OCI-M1 (cell line): ENCODE measurements at places on chromosomes 5 and 9.

DNA sequence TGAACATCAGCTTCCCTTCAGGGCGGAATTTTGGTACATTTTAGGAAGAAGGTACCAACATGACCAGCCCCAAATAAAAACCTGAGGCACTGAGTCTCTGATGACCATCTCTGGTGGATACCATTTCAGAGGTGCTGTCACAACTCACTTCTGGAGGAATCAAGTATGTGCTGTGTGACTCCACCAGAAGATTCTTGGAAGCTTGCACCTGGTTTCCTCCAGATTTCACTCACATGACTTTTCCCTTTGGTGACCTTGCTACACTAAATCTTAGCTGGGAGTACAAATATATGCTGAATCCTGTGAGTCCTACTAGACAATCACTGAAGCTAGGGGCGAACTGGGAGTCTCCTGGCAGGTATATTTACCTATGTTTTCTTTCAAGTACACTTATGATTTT is 28.5 kb downstream of the ECPAS start:
- DNase-seq, result no peak

GRCh38 chr9:105854026-105854782 is 159.9 kb downstream of the TMEM38B start:
- DNase-seq, result no peak

DNA sequence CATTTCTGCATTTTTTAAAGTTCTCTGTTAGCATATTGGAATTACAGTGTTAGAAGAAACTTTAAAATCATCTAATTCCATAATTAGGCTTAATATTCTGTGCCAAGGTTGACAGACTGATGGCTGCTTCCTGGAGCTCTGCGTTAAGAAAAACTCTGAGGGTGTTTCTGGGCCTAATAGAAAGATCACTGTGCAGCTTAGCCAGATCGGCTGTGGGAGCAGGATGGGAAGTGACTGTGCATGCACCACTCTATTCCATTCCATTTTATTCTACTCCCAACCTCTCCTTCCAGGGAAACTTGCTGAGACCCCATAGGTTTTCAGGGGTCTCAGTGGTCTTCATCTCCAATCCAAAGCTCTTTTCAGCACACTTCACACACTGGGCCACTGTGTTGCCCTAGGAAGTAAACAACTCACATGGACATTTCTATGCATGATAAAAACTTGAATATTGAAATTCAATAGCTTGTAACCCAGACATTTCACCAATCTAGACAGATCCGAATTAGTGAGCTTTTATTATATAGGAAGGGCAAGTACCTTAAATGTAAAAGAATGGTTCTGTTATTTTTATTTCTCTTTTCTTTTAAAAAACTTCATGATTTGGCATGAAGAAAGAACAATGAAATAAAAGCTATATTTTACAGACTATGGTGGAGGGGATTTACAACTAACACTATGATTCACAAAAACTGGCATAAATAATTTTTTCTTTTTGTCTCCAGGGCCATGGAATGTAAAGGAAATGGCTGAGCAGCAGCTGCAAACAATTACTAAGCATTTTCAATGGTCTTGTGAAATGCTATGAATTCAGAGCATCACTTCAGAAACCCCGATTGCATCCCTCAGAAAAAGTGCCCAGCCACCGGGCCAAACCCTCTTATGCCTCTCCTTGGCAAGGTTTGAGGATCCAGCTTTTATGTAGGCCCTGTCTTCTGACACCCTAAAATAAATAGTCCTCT is 51.4 kb upstream of the DAB2 start:
- DNase-seq, result no peak

DNA sequence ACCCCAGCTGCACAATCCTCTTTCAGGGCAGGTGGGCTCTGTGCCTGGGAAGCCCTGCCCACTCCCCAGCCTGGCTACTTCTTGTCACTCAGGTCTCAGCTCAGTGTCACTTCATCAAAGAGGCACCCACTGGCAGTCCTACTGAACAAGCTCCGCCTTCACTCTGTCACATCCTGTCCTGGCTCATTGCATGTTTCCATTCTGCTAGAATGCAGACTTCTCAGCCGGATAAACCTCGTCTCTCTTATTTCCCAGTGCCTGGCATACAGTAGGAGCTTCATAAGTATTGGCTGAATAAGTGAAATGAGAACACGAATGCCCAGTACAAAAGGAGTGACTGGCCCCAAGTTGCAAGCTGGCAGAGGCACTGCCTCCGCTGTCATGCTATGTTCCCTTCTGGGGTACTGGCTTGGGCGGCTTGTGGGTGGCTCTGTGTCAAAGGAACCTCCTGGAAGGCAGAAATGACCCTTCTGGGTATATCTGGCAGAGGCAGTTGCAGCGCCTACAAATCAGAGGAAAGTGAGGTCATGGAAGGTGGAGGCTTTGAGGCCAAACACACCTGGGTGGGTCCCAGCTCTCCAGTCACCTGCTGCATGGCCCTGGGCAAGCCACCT is 98.3 kb upstream of the PHYKPL start:
- DNase-seq, result no peak

- DNase-seq, result no peak
Observed at GRCh38 chr5:11904265-11904906, at the start of gene CTNND2. Gene CTNND2 (minus strand): TSS chr5:11904446. CDS start chr5:11903853, 593 bp downstream.

DNA sequence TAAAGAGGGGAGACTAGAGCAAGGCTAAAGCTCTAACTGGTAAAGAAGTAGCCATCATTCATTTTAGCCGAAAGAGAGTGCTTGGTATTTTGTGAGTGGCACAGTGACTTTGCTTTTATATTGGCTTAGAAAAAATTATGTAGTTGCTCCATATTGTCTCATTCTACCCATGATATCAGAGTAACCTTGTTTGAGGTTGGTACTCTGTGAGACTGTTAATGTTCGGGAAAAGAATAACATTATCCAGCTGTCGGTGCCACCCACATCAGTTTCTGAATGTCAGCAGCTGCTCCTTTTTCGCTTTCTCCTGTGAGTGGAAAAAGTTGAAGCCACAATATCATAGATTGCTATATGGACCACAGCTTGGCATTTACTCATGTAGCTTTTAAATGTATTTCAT is 376.4 kb upstream of the KCNN2 start:
- no peak for DNase-seq

- peak; percentile 87 for DNase-seq
Observed at GRCh38 chr5:68369457-68370125, 154.0 kb downstream of the PIK3R1 start.

DNA sequence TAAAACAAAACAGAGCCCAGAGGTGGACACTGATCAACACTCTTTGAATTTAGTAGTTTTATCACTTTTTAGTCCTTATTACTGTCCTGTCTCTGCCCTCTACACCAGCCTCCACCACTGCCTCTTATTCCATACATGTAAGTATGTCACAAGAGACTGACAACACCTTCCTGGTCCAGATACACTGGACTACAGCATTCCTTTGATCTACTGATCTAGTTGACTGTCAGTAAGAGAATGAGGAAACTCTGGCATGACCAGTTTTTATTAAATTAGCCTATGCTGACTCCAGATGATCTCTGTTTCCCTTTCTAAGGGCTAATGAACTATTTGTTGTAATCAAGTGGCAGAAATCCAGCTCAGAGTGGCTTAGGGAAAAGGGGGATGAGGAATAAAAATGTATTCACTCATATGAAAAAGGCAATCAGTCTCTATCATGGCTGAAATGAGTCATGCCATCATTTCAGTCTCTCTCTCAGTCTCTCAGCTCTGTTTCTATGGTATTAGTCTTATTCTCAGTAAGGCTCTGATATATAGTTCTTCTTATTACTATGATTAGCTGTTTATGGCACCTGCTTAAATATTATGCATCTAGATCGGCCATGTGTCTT is 5.5 kb downstream of the ARHGEF37 start:
- no peak for DNase-seq

DNA sequence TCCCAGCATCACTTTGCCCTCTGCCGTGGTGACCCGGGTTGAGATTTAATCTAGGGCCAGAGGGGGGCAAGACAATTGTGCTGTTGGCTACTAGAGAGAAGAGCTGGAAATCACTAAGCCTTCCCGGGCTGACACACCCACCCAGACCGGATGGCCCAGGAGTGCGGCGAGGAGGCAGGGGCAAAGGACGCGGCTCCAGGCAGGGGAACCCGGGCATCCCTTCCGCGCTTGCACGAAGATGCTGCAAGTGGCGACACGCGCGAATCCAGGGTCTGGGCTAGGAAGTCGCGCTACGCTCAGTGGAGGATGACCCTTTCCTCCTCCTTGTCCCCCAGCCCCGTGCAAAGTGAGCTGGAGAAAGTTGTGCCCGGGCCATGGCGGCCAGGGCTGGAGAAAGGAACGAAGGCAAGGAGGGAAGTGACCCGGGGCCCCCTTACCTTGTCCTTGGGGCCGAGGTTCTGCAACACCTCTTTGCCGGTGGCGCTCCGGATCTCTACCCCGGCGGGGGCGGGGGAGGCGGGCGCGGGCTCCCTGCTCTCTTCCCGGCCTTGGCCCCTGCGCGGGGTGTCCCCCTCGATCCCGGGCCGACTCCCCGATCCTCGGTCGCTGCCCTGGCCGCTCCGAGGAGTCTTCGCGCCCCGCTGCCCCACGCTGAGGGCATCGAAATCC is 693 bp downstream of the DPYSL3 start:
- DNase-seq, result no peak

DNA sequence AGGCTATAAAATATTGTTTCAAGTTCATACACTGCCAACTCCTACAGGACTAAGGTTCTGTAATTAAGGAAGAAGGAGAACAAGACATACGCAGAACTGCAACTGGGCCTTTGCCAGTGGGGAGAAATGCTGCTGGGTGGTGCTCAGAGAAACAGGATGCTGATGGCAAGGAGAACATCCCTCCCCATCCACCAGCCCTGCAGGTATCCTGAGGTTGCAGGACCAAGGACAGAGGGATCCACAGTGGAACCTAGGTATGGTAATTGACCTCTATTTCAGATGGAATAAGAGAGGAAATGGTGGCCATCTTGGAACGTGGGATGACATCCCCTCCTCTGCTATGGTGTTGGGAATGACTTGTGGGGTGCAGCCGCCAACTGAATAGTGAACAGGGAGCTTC is 206.3 kb upstream of the S1PR3 start:
- DNase-seq, result no peak

DNA sequence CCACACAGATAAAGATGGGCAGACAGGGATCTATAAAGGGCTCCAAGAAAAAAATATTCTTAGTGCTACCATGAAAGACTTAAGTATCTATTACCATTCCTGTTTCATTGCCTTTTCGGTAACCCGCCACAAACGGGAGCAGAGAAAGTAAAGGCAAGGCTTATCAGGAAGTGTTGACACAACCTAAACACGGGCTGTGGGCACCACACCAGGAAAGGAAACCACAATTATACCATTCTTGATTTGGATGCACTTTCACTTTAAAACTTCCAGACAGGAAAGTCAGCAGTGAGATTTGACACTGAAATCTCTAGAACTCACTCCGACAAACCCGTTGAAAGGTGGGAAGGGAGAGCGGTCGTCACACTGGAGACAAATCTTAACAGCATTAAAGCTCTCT is 6.5 kb downstream of the TLE1 start:
- DNase-seq, result peak; percentile 16

- no peak for DNase-seq
Observed at GRCh38 chr9:70081120-70081495, 37.5 kb downstream of the MAMDC2 start.

DNA sequence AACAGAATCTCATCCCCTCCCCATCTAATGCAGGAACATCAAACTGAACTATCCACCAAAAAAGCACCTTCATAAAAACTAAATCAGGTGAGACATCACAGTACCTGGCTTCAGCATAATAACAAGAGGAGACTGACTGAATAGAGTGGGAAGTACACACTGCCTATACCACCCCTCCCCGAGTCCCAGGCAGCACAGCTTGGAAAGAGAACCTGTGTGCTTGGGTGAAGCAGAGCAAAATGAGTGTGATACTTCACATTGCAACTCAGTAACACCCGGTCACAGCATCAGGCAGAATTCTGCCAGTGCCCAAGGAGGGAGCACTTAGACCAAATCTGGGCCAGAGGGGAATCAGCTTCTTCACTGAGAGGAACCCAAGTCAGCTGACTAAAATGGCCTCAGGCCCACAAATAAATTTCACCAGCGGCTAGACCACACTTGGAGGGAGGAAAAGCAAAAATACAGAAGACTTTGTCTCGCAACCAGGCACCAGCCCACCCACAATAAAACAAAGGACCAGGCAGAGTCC is 69.3 kb upstream of the OR2K2 start:
- no peak for DNase-seq

DNA sequence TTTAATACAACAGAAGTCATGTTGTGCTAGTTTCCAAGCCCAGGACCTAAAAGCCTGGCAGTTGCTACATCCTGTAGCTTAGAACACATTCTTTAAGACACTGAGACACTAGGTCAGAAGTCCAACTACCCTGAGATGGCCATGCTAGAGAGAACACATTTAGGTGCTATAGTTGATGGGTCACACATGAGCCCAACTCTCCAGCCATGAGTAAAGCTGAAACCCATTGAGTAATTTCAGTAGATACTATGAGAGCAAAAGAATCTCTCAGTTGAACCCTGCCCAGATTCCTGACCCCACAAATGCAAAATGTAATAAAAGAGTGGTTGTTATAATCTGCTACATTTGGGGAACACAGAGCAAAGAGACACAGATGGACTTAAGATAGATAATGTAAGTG is 164.4 kb downstream of the SEMA5A start:
- DNase-seq, result no peak

DNA sequence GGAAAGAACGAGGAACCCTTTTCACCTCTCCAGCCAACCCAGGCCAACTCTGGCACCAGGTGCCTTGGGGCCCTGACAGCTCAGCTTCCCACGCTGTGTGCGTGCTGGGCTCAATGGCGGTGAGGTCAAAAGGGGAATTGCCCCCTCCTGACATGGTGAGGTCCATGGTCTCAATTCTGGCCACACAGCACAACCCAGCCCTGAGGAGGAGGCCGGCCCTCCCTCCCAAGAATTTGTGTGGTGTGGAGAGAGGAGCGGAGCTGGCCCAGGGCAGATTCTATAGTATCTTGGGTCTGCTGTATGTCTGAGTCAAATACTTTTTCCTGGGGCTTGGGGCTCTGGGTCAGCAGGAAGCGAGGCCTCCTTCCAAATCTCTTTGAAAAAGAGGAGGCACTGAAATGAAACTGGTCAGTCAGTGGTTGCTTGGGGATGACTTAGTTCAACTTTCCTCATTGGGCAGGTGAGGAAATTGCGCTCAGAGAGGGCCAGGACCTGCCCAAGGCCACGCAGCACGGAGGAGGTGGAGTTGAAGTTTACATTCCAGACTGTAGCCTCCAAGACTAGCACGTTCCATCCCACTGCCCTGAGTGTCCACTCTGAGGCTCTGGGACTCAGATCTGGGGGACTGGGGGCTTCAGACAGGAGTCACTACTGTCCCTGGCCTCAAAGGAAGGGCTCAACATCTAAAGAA is 15.6 kb downstream of the COL27A1 start:
- DNase-seq, result no peak

- no peak for DNase-seq
Observed at GRCh38 chr5:146005723-146006122, 69.3 kb downstream of the SH3RF2 start.
